ENCODE measurements at places on chromosomes 6 and 20.
A peak's percentile ranks its signal among the peaks of the same experiment; 100 is the strongest.

DNA sequence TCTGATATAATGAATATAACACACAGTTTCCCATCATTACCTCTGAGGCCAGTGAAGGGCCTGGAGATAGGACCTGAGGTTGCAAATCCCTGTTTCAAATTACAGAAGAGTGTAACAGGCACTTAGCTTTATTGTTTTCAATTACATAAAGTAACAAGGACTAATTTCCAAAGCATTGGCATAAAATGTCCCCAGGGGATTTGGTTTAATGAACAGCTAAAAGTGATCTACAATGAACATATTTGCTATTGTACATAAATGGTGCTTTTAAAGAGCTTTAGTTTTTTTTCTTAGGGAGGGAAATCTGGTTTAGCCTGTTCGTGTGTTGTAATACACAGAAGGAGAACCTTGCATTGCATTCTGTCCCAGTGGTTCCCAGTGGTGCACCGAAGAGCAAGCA, 54.4 kb downstream of the HMGN3 start:
- DNase-seq, result peak; percentile 43

DNA sequence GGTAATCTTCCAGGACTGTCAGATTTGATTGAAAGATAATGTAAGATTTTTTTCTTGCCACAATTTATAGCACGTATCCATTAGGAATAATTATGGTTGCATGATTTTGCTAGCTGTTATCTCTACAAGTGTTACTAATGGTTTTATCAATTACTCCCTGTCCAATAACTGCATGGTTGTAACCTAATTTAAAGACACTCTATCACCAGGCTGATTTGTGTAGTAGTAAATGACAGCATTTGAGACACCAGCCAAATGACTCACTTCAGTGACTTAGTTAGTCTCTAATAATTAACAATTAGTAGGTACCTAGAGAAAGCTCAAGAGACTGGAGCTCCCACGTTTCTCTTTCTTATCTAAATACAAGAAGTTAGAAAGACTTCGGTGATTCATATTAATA, 453.8 kb upstream of the POU3F2 start:
- DNase-seq, result no peak

DNA sequence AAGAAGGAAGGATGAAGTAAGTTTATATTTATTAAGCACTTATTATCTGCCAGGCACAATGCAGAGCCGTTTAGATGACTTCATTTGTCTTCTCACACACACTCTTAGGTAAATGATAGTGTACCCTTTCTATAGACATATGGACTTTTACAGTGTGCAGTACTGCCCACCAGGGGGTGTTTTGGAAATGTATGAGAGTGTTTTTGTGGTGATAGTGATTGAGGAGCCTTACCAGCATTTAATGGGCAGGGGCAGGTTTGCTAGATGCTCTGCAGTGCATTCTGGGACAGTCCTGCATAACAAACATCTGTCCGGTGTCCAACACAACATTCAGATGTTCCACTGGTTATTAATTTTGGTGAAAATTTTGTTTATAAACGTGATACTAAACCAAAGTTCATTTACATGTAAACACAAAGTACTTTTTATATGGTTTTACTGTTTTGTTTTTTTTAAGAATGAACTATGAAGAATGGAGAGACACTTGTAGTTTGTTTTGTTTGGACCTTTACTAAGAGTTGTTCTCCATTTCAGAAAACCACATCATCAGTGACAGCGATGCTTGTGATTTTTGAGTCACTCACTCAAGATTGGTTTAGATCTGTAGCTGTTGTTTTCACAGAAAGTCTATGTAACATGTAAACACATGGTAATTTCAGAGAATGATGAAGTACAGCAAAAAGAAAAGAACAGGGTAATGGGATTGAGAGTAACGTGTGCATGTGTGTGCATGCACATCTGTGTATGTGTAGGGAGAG, 19.9 kb downstream of the KCNS1 start:
- peak; percentile 62 for DNase-seq

GRCh38 chr20:33526769-33527168, 36.9 kb downstream of the CBFA2T2 start:
- DNase-seq, result no peak

DNA sequence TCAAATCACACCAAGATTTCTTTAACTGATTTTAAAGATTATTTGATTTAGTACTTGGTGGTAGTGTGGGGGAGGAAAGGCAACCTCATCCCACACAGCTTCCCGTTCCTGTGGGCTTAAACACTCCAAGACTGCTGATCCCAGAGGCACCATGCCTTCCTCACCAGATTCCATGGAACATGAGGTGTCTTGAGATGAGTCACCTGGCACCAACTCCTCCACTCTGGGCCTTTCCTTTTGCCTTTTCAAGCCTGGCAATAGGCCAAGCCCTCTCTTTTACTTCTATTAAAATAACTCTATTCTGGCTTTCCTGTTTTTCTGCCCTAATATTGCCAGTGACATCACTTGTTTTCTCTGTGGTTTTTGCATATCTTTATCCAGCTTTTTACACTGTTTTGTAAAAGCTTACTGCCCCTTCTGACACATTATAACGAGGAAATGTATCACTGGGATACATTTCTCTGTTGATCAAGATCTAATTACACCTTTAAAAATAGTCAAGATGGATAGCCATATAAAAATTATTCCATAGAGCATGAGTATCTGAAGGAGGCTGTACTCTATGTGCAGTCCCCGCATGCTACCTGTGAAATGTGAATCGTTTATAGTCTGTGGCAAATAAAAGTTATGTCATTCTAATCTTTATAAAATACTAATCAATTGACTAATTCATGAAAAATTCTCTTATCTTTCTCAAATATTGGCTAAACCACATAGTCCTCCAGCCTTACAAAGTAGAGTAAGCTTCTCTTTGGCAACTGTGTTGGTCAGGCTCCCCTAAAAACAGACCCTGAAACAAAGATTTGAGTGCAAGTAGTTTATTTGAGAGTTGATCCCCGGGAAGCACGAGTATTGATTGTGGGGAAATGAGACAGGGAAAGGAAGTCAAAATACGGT, 257.8 kb upstream of the KCNQ5 start:
- no peak for DNase-seq

DNA sequence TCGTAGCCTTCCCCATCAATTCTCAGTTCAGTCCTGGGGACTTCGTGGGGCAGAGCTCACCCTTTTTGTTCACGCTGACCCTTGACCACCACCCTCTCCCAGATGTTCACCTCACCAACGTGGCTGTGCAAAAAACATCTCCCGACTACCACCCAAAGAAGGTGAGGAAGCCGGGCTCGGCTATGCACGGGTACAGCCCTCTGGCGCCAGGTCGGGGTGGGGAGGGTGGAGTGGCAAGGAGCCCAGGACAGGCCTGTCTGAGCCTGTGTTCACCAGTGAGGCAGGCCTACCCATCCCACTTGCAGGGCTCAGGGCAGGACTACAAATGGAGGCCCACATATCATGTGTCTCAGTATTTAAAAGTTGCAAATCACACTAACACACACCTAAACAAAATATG, 18.1 kb downstream of the PDRG1 start:
- no peak for DNase-seq

DNA sequence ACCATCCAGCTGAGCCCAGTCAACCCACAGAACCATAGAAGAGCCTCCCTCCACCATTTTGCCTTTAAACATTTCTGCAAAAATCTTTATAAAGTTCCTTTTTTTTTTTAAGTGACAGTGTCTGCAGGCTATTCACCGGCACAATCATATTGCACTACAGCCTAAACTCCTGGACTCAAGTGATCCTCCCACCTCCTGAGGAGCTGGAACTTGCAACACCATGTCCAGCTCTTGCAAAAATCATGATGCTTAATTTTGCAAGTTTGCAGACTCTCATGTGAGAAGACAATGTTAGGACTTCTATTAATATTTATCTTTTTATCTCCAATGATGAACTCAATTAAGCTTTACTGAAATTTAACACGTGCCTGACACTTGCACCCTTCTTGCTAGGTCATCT, 88.8 kb downstream of the INSM1 start:
- no peak for DNase-seq

- no peak for DNase-seq
Measured at GRCh38 chr6:112348891-112349635, 1.9 kb downstream of the RFPL4B start.

DNA sequence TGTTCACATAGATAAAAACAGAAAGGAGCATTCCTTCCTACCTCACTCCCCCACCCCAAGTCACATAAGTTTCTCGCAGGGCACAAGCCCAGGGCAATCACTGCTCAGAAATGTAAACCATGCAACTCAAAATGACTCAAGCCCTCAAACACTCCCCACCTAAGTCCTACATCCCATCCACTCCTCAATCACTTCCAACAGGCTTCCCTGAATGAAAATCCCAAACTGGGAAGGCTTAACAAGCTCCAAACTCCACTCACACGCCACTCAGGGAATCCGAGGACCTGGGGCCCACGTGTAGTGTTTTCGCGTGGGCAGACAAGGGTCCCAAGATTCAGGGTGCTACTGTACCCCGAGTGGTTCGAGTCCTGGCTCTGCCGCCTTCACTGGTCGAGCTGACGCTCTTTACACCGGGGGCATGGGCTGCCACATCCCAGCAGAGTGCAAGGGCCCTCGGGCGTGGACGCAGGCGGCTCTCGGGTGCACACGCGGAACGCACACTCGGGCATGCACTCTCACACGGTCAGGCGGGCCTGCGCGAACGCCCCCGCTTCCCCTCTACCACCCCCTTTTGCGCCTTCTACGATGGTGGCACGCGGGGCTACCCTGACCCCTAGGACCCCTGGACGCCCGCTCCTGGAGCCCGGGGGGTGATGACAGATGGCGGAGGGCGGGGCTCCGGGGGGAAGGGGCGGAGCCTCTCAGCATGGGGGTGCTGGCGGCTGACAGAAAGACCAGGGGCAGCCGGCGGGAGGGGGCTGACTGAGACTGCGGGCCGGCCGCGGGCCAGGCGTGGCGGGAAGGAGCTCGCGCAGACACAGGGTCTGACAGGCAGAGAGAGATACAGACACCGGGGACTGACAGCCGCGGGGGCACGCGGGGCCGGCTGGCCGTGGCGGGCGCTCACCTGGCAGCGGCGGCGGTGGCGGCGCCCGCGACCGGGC, 657 bp downstream of the ZHX3 start:
- DNase-seq, result peak; percentile 91

DNA sequence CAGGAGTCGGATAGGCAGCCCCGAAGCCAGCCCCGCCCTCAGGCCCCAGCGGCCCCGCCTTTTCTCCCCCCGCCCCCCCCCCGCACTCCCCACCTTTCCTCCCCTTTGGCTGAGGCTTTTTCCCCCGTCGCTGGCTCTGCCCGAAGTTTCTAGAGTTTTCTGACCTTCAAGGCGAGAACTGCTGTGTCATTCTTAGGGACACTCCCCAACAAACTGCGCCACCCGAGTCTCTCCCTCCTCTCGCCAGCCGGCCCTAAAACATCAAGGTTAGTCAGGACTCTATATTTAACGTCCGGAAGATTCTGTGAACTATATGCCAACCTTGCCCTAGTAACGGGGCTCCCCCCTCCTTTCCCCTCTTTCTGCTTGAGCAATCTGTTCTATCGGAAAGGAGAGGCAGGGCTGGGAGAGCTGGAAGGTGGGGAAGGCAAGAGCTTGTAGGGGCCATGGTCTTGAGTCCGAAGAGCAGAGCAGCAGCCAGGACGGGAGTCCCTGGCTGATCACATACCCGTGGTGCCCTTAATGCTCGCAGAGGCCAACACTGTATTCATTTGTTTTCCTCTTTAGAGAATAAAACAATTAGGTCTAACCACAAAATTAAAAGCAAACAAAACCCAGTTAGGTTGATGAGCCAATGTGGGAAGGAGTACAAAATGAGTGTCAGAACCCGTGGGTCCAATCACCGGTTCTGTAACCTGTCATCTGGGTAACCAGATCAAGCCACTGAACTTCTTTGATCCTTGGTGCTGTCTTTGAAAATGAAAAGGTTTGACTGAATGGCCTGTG, 5.3 kb upstream of the HSPA1B start:
- peak; percentile 71 for DNase-seq

DNA sequence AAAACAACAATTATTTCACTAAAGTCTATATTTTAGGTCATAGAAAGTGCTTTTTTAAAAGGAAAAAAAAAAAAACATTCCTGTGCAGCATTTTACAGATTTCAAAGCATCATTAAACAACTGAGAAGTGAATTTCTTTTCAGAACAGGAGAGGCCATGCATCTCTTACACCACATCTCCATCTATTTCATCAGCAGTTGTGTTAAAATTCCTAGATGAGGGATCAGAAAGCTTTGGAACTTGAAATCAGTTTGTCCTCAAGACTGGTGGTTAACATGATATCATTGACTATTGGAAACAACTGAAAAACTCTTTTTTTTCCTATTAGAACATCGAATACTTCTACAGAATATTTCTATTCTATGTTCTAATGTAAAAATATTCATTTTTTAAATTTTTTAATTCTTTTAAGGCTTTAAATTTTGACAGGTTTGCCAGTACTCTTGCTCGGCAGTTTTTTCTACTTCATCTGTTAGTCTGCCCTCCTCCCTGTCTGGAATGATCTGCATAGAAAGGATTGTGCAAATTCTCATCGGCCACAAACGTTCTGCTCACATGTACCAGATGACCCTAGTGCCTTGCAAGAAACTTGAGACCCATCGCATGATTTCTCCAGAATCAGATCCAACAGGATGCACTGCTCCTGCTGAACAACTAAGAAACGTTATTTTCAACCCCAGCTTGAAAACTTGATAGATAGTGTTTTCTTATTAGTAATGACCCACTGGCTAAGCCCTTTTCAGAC, 411.0 kb upstream of the AGPAT4 start:
- DNase-seq, result no peak

DNA sequence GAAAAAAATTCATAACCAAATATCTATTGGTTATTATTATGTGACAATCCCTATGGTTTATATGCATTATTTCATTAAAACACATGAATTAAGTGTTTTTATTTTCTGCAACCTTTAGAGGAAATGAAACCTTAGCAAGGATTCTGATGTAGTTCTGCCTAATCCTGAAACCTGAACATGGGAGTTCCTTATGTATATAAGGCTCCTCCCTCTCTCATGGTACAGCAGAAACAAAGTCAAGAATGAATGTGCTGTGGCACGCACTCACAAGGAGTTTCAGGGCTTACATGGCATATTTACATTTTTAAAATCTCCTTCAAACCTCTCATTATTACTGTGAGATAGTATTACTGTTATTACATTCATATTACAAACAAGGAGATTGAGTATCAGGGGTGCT, 426.4 kb upstream of the CITED2 start:
- no peak for DNase-seq

DNA sequence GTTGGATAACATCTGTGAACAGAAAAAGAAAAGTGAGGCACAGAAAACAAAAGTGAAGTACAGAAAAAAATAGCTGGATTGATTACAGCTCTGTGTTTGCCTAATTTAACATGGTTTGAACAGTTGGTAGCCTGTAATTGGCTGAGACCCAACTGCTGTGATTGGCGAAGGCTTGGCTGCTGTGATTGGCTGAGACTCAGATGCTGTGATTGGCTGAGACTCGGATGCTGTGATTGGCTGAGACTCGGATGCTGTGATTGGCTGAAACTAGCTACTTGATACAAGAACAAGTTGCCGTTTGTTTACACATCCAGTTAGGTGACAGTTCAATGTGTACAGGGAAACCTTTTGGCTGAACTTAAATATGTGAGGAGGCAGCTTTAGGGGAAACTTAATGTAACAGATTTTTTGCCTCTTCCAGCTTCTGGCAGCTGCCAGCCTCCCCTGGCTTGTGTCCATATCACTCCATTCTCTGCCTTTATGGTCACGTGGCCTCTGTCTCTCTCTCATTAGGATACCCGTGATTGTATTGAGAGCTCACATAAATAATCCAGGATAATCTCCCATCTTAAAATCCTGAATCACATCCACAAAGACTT, 223.4 kb upstream of the FOXA2 start:
- no peak for DNase-seq

GRCh38 chr6:20931093-20931492, 396.8 kb downstream of the CDKAL1 start:
- no peak for DNase-seq

GRCh38 chr6:21187485-21187884, 406.1 kb upstream of the SOX4 start:
- DNase-seq, result no peak
